ENCODE measurements at places on chromosomes 16 and 17.

- no peak for DNase-seq
Observed at GRCh38 chr16:81618661-81619060, 160.4 kb upstream of the PLCG2 start.

GRCh38 chr16:31360251-31360650 lies 5.3 kb downstream of the ITGAX start:
- no peak for DNase-seq

GRCh38 chr16:88867581-88868246 lies 1.3 kb upstream of the PABPN1L start:
- no peak for DNase-seq

GRCh38 chr17:27915709-27916108 lies 22.5 kb upstream of the LYRM9 start:
- DNase-seq = no peak

DNA sequence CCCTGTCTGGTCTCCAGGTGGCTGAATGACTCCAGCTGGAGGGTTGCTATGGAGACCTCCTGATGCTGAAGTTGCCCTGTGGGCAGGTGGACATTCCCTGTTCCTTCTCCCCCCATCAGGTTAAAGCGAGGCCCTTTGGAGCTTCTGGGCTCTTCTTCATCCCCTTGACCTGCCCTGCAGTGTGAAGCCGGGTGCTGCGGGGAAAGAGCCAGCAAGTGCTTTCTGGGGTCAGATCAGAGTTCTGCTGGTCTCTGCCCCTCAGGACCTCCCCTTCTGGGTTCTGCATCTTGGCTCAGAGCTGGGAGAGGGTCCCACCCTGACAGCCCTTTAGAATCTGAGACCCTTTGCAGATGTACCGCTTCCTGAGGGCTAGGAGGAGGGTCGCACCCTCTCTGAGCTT lies 25.1 kb downstream of the NKD1 start:
- DNase-seq = no peak

DNA sequence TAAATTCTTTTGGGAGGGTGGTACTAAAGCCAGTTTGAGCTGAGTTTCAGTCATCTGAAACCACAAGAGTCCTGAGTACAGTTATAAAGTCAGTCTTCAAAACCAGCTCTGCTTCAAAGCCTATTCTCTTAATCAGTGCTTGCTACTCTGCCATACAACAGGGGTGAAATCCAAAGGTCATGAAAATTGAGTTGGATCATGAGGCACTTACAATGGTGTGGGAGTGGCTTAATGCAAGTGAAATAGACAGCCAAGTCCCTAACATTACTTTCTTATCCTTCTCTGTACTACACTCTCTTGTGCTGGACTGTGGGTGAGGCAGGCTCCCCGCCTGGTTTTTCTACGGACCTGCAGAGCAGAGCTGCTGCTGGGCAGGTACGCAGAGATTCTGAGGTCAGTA lies 12.4 kb downstream of the CBLN1 start:
- no peak for DNase-seq

DNA sequence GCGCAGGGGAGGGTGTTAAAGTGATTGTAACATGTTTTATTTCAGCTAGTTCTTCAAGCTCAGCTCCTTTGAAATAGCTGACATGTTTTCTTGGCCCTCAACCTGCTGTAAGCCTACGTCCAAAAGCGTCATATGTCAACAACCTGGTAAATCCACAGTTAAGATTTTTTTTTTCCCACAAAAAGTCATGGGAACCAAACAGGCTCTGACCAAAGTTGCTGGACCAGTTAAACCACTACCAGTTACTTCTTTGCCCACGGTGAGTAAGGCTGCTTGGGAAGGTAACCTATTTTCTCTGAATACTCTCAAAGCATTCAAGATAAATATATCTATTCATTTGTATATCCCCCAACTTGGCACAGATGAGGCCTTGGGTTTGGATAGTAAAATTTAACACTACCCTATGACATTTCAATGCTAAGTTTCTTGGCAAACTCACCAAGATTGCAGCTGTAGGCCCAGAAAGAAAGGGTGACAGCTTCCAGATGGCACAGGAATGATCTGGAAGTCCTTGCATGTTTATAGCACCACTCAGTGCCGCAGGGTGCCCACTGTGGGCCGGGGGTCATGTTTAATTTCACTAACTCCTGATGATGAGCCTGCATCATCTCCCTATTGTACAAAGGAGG lies 166.2 kb downstream of the XYLT1 start:
- DNase-seq = no peak

DNA sequence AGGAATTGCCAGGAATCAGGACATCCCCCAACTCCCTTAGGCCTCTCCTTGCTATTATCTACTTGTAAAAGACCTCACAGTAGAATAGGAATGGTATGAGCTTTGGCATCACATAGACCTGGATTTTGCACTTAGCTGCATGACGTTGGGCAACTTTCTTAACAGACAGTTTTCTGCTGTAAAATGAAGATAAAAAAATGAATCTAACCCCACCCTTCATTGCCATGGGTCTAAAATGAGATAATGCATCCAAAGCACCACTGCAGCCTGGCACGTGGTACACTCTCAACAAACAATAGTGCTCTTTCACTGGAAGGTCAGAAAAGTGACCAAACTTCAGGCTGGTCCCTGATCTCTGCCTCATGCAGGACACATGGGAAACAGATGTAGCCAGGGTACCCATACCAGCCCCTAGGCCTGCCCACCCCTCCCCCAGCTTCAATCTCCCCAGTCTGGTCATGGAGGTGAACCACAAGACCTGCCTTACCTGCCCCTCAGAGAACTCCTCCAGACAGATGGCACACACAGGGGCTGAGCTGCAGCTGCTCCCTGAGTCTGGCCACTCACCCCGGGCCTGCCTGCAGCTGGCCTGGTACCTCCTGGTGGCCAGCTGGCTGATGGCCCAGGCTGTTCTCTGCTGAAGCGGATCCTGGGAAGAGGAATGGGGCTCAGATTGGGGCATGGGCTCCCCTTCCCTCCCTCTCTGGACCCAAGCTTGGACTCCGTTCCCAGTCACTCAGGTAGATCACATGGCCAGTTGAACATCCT lies 8.5 kb upstream of the SUPT4H1 start:
- no peak for DNase-seq

DNA sequence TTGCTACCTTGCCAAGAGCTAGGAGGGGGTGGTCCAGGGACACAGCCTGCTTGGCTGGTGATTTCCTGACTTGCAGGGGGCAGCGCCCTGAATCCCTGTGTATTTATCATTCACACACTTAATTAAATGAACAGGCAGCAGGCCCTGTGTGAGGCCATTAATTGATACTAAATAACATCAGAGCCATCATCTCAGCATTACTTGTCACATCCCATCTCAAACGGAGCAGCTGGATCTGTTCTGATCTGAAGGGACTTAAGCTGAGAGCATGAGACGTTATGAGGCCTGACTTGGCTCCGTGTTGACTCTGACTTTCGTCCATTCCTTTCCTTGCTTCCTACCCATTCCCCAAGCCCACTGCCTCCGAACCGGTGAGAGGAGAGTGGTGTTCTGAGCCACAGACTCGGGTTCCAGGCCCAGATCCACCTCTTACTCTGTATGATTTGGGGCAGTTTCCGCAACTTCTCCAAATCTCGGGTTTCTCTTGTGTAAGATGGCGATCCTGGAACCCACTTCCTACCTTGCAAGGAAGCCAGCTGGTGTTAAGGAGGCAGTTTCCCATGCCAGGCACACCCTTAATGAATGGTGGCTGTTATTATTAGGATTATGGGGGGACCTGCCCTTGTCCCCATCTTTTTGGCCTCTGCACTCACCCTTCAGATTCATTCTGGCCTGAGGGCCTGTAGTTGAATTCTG lies 33.8 kb downstream of the CACNA1G start:
- no peak for DNase-seq

DNA sequence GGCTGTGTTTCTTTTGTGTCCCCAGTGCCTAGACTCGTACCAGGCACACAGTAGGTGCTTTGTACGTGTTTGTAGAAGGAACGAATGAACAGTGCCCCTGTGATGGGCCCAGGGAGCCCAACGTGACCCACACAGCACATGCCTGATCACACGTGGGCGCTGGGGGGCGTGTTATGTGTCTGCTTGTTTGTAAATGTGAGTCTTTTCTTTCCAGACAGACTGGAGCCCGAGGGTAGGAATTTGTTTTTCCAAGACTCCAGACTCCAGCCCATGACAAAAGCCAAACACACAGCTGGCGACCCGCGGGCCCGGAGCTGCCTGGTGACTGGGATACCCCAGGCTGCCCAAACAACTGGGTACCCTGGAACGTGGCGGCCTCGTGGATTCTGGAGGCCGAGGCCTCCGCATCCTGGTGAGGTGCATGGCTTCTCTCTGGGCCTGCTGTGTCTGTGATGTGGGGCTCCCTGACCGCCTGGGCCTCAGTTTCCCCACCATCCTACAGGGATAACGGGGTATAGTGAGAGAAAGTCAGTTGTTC lies 14.9 kb upstream of the CBFA2T3 start:
- DNase-seq = no peak

DNA sequence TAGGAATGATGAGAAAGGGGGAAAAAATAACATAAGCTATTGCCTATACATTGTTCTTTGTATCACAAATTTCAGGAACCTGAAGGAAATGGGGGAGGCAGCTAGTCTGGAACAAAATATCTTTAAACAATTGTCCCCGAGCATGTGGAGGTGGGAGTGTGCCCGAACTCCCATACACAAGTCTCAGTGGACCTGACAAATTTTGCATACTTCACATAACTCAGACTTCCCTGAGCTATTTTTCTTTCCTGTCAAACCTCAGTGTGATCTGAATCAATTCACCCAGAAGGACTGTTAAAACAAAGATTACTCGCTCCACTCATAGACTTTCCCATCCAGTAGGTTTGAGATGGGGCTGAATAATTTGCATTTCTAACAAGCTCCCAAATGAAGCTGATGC lies 1.6 kb upstream of the XPO6 start:
- no peak for DNase-seq

DNA sequence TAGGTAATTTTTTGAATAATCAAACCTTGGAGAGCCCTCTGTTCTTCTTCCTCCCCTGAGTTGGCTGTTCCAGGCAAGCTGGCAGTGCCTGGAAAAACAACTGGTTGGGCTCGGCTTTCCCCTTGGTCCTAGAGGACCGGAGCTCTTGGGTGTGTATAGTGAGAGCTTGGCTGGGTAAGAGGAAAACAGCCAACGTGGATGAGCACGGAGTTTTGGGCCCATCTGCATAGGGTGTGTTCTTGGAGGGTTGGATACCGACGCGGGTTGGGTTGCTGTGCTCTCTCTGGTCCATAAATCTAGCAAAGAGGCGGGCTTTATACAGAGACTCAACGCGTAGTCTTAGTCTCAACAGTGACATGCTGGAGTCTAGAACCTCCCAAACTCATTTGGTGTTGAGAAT lies 23.2 kb downstream of the ITGB3 start:
- DNase-seq = no peak

DNA sequence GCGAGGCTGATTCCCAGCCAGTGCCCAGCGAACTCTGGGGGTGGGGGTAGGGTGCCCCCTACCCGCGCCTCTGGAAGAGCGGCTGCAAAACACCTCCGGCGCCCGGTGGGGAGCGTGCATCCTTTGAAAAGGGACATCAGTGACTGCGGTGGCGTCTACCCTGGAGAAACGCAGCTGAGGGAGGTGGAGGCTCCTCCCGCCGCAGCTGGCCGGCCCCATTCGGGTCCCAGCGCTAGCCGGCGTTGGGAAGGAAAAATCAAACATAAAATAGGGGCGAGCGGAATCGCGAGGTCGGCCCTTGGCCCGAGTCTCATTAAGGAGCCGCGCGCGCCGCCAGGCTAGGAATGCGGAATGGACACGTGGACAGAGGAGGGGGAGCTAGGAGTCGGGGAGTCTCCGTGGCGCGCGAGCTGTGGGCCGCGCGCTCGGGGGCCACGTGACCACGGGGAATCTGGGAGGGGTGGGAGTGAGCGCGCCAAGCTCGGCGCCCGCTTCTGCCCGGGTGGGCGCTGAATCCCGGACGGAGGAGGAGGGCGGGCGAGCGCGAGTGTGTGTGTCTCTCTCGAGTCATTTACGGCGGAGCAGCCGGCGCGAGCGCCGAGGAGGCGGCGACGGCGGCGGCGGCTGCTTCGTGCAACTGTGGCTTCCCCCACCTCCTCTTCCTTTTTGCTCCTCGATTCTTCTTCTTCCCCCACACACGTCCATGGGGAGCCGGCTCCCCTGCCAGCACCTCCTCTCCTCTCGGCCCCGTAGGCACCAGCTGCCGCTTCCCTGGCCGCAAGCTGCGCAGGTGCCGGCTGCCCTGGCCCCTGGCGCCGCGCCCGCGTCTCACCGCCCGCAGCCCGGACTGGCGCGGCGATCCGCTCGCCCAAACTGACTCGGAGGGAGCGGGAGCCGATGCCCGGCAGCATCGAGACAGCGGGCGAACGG lies at the start of gene TMEM132E:
Gene TMEM132E (plus strand): TSS at position 566 of the 930 bp plus-strand sequence. CDS start 1,495 bp downstream, outside the sequence.
- DNase-seq = no peak

Data from GM12865 (cell line).